ENCODE measurements at places on chromosomes 12 and 14. TPM values are rescaled to one million over a fixed set of nuclear protein-coding genes. Genes with fewer than 3 reads are reported as not detected.

Gene TAS2R19
- total RNA-seq: 4.0 TPM

Gene TUNAR
- total RNA-seq: not detected

Gene PRIMA1
- total RNA-seq: not detected

Gene IL22
- not detected for total RNA-seq

Gene NTN4
- total RNA-seq: 190 TPM

Gene IL25
- total RNA-seq: not detected

Gene TPH2
- total RNA-seq: not detected

Gene CFAP54
- 37.5 TPM for total RNA-seq

Gene SERPINA9
- not detected for total RNA-seq

Gene FGF23
- total RNA-seq: not detected

Gene LTA4H
- total RNA-seq: 91.2 TPM

Gene SLC25A47
- total RNA-seq: not detected

Gene R3HDM2
- 5.3 TPM for total RNA-seq

Gene PMEL
- total RNA-seq: 1.8 TPM

Gene TARBP2
- 57.5 TPM for total RNA-seq

Measured in epithelial cell of umbilical artery (primary cell).